ENCODE measurements at places on chromosomes 7 and 10. TPM values are rescaled to one million over a fixed set of nuclear protein-coding genes. Genes with fewer than 3 reads are reported as not detected.

HTR5A gene
- total RNA-seq: not detected

BLOC1S2 gene
- 39.3 TPM for total RNA-seq

IFIT1B gene
- total RNA-seq: not detected

CAMK1D gene
- total RNA-seq: 5.7 TPM

POLD2 gene
- 195 TPM for total RNA-seq

ANTXRL gene
- total RNA-seq: not detected

CABCOCO1 gene
- total RNA-seq: 4.0 TPM

CELF2 gene
- 0.44 TPM for total RNA-seq

JMJD1C gene
- total RNA-seq: 88.3 TPM

PRKCQ gene
- 0.23 TPM for total RNA-seq

PHKG1 gene
- total RNA-seq: 0.67 TPM

MLXIPL gene
- total RNA-seq: 7.2 TPM

EBLN1 gene
- not detected for total RNA-seq

MINDY3 gene
- total RNA-seq: 10.4 TPM

HOXA5 gene
- total RNA-seq: 3.9 TPM

LAMB4 gene
- total RNA-seq: not detected

ADCYAP1R1 gene
- not detected for total RNA-seq

AQP1 gene
- 0.57 TPM for total RNA-seq

KCNH2 gene
- total RNA-seq: 1.8 TPM

ADGRA1 gene
- 0.05 TPM for total RNA-seq

ASB4 gene
- total RNA-seq: 0.15 TPM

GNG11 gene
- total RNA-seq: 7.0 TPM

NKX2-3 gene
- total RNA-seq: 0.15 TPM

ZNF804B gene
- total RNA-seq: not detected

OR2F1 gene
- total RNA-seq: not detected

RASSF4 gene
- total RNA-seq: 13.9 TPM

ACBD7 gene
- total RNA-seq: 1.8 TPM

ATXN7L1 gene
- total RNA-seq: 10.8 TPM

PALD1 gene
- 3.0 TPM for total RNA-seq

SPDYE5 gene
- total RNA-seq: not detected

ACTR1A gene
- 147 TPM for total RNA-seq

VSTM4 gene
- 0.13 TPM for total RNA-seq

RADIL gene
- 1.3 TPM for total RNA-seq

SLC16A12 gene
- total RNA-seq: not detected

CREB5 gene
- 3.1 TPM for total RNA-seq

ELN gene
- total RNA-seq: 0.26 TPM

MYOZ1 gene
- total RNA-seq: not detected

ERVW-1 gene
- total RNA-seq: not detected

TMEM270 gene
- 0.72 TPM for total RNA-seq

HABP2 gene
- 0.13 TPM for total RNA-seq

ITGB8 gene
- 4.9 TPM for total RNA-seq

SFTPA2 gene
- 2.8 TPM for total RNA-seq

SH2B2 gene
- total RNA-seq: 2.8 TPM

LIPK gene
- total RNA-seq: not detected

LRRC17 gene
- 0.39 TPM for total RNA-seq

ARL3 gene
- 20.7 TPM for total RNA-seq

ITIH5 gene
- not detected for total RNA-seq

ITPRID1 gene
- total RNA-seq: not detected

FUOM gene
- 39.6 TPM for total RNA-seq

AKR1B1 gene
- 83.2 TPM for total RNA-seq

GTF2IRD1 gene
- 54.0 TPM for total RNA-seq

STEAP1 gene
- total RNA-seq: 5.5 TPM

COL13A1 gene
- 1.0 TPM for total RNA-seq

IGFBP1 gene
- total RNA-seq: 0.33 TPM

GRM3 gene
- total RNA-seq: not detected
